ENCODE measurements at places on chromosomes 5 and 9. TPM values are rescaled to one million over a fixed set of nuclear protein-coding genes. Genes with fewer than 3 reads are reported as not detected.

The TRPM6 gene
- 0.12 TPM for total RNA-seq

DNA sequence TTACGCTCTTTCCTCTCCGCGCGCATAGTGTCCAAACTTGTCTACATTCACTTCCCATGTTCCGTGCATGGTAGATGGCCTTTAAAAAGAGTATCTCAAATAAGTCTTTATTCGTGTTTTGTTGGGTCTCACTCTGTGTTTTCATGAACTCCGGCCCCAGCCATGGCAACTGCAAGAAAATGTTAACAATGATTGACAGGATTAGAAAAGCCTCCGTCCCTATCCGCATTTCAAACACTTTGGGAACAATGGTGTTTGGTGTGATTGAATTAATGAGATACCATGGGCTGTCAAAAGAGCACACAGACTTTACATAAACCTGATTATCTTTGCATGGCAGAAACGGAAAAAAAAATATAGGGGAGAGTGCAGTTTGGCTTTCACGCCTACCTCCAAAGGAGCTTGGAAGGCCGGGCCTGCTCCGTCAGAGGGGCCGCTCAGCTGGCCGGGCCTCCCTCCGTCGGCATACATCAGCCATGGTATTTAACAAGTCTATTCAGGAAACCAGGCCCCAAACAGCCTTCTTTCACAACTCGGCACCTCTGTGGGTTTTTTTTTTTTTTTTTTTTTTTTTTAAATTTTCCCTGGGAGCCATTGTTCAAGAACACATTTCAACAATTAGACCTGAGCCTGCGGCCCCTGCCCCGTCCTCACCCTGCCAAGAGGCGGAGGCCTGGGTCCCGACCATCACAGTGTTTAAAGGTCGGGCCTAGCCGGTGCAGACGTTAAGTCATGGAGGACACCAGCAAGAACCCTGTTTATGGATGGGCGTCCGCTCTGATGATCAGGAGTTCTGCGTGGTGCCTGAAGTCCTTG is 323.8 kb upstream of the IRX4 start:
- DNase-seq, result no peak

DNA sequence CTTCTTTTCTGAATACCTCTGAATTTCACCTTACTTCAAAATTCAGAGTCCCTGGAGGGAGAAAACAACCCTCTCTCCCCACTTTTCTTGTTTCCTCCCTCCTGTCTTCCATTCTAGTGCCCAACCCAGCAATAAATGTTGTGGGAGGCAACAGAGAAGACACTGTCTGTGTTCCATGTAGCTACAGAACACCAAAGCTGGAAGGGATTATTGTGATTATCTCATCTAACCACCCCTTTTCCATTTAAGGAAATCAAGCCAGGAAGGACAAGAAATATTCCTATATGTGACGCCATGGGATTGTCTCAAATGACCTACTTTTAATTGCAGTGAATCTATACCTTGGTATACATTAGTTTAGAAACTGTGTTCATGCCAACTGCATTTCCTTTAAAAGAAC is 476.6 kb upstream of the TNC start:
- no peak for DNase-seq

GRCh38 chr5:155008669-155009068 is 4.9 kb upstream of the KIF4B start:
- no peak for DNase-seq

All from ovary (tissue), 10 donors.